ENCODE measurements at places on chromosomes 7 and 10.

DNA sequence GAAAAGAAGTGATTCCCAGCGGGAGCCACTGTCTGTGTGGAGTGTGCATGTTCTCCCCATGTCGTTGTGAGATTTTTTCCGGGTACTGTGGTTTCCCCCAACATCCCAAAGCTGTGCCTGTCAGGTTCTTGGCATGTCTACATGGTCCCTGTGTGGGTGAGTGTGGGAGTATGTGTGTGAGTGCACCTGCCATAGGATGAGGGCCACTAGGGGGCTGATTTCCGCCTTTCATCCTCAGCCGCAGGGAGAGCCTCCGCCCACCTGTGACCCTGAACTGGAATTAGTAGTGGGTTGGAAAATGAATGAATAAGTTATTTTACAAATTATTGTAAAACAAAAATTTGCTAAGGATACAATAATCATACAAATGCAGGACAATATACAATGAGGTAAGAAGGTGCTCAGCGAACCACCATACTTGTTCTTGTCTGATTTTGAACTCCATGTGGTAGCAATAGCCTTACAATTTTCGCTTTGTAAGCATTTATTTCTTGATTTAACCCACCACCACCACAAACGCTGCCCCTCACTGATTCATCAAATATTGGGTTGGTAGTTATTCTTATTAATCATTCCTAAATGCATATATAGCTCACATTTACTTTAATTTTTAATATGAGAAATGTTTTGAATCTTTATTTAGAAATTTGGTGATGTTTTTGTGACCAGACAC, 641.2 kb upstream of the VSTM2A start:
- DNase-seq: no peak

GRCh38 chr10:19902456-19902855, 86.2 kb downstream of the PLXDC2 start:
- no peak for DNase-seq

- DNase-seq: no peak
Observed at GRCh38 chr10:17980846-17981565, 29.3 kb downstream of the SLC39A12 start.

GRCh38 chr10:2968401-2969058, 98.8 kb upstream of the PFKP start:
- DNase-seq: no peak

DNA sequence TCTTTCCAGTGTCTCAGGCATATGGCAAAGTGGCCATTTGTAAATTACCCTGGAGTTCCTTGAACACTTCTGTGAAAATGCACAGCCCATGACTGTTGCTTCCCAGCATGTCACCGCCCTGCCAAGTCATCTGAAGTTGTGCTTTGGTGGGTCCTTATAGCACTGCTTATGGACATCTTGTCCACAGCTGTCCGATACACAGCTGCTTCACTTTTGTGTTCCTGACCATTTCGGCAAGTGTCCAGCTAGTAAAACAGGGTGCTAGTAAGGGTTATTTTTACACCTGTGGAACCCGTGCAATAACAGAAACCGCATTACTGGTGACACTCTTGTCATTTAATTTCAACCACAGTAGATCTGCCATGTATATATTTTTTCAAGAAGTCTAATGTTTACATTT, 29.7 kb downstream of the PIP4K2A start:
- DNase-seq: no peak

DNA sequence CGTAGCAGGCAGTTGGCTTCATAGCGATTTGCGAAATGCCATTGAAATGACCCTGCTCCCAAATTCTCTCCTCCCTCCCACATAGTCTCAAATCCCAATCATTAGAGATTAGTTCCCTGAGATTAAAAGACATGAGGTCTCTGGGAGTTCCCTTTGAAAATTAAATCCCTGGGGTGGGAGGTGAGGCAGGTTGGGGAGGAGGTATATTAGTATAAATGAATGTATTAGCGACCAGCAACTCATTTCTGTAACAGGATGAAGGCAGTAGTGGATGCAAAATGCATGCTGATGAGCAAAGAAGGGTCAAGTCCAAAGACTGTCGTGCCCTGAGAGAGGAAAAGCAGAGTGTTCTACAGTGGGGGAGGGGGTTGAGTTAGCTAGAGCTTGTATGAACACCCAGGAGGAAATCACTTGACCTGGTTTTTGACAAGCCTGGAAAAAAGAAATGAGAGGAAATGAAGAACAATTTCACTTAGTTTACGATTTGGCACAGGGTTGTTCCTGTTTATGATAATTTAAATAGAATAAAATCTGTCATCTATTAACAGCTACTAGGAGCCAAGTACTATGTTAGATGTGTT, 79.6 kb upstream of the MTPN start:
- DNase-seq: no peak
